GM13977 (cell line): ENCODE measurements at places on chromosomes 12 and 14.

GRCh38 chr14:104110491-104111209 is 25.1 kb downstream of the ASPG start:
- no peak for DNase-seq

GRCh38 chr14:89207925-89208328 is 209.1 kb downstream of the FOXN3 start:
- DNase-seq, result no peak

DNA sequence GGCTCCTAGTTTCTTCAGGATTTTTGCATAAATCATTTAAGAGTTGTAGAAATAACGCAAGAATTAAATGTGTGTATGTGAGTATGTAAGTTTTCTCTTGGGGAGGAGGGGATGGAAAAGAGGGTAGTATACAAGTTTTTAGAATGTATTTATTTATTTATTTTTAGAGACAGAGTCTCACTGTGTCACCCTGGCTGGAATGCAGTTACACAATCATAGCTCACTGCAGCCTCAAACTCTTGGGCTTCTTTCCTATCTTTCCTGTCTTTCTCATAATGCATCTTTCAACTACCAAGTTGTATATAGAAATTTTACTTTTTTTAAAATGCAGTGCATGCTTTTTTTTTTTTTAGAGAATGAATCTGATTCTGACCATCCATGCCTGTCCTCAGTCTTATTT is 269.0 kb upstream of the GARIN2 start:
- no peak for DNase-seq

DNA sequence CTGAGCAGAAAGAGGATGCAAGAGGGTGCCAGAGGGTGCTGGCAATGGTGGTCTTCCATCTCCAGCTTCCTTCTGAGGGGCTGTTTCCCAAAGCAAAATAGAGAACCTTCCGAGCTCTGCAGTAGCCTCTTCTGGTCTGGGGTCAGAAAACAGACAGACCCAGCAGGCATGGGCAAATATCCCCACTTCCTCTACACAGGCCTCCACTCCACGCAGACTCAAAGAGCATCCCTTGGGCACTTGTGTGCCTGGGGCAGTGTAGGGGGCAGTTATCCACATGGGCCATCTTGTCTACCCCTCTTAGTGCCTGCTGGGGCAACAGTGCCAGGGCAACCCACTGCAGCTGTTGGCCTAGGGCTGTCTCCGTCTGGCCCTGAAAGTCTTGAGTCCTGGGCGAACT is 231.9 kb downstream of the TTC8 start:
- DNase-seq, result no peak

DNA sequence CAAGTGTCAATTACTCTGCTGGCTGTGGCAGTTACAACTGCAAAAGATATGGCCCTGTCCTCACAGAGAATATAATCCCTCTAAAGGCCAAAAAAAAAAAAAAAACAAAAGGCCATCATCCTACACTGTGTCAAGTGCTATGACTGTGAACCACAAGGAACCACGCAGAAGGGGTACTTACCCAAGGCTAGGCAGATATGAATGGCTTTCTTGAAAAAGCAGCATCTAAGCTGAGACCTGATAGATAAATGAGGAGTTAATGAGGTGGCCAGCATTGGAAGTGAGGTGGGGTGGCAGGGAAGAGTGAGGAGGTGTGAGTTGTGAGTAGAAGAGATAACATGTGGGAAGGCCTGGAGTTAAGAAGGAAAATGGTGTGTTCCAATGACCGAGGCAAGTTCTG is 16.4 kb upstream of the IL22 start:
- no peak for DNase-seq

- no peak for DNase-seq
Observed at GRCh38 chr12:56894698-56895368, 39.4 kb downstream of the SDR9C7 start.

GRCh38 chr12:9405886-9406563 is 197.8 kb upstream of the PZP start:
- no peak for DNase-seq

DNA sequence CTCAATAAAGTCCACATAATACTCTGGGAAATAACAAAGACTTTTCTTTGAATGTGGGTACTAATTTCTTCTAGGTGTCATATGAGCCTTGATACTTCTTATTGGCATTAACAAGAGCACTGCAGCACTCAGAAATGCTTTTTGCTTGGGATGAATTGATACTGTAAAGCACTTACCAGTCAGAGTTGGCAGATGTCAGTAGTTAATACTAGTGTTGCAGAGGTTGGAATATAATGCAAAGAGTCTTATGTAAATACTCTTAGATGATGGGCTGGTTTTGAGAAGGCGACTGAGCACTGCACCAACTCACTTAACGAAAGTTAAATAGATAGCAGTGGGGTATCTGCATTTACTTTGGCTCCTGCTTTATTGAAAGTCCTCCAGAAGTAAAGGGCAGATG is 25.6 kb upstream of the MBIP start:
- no peak for DNase-seq

DNA sequence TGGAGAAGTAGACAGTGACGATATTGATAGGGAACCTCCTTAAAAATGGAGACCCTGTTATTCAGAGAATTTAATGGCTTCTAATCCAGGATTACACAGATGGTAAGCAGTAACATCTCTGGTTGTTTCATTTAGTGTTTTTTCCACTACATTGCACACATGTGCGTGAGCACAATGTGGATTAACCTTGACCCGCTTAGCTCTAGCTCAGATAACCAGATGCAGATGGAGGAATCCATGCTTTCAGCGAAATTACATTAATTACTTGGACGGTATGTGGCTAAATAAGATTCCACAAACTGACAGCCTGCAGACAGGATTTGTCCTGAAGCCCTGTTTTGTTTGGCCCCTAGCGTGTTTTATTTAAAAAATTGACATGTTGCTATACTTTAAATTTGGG is 378.4 kb downstream of the CCDC91 start:
- no peak for DNase-seq

DNA sequence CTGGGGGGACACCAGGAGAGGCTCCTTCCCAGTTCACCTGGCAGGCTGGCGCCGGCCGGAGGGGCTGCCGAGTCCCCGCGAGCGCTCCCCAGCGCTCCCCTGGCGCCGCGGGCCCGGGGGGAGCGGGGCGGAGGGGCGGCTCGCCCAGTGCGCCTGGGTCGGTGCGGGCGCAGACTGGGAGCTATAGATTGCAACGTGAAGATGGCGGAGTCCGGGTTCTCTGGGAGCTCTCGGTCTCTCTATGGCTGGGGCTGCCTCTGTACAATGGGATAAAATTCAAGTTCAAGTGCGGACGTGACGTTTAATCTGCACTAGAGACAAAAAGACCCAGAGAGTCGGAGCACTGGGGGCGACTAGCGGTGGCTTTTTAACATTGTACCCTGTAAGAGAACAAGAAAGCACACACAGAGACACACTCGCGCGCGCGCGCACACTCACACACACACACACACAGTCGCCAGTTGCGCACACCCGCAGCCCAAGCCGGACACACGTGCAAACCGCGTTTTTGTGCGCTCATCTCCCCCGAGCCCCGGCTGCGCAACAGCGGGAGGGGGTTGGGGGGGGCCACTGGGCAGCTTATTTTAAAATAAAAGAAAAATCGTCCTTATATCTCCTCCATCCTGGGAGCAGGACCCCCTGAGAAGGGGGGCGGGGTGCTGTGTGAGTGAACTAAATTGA is at the start of gene BCL11B:
TSS of gene BCL11B (minus strand) at position 247 of the 681 bp plus-strand sequence. CDS start 979 bp downstream, outside the sequence.
- peak; percentile 86 for DNase-seq

DNA sequence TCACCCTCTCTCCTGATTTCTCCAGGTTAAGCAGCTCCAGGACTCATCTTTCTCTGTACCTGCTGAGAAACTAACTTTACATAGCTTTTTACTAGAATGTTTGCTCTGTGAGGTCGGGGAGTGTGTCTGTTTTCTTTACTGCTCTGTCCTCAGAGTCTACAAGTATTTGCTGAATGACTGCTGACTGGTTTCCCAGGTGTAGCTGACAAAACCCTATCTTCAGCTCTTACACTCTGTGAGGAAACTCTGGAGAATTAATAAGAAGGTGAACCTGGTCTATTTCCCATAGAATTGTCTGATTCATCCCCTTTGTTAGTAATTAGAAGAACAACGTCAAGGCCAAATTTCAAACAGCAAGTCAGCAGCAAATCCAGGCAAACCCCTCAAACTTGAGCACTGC is 226.8 kb downstream of the ZFP36L1 start:
- DNase-seq, result no peak

DNA sequence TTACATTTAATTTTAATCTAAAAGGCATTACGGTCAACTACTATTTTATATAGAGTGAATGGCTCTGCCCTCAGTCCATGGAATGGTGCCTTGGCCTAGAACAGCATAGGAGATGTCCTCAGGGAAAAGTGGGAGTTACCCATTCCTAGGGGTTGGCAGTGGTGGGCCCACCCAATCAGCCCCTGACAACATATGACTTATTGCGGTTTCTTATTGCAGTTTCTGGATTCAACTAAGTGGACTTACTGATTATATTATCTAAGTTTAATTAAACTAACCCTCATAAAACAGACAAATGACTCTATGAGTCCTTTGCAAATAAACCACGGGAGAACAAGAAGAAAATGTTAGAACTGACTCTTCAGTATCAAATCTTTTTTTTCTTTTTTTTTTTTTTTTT is 2.3 kb upstream of the PPP2R5E start:
- no peak for DNase-seq

- no peak for DNase-seq
Observed at GRCh38 chr12:10361622-10362021, 28.2 kb downstream of the KLRK1 start.

DNA sequence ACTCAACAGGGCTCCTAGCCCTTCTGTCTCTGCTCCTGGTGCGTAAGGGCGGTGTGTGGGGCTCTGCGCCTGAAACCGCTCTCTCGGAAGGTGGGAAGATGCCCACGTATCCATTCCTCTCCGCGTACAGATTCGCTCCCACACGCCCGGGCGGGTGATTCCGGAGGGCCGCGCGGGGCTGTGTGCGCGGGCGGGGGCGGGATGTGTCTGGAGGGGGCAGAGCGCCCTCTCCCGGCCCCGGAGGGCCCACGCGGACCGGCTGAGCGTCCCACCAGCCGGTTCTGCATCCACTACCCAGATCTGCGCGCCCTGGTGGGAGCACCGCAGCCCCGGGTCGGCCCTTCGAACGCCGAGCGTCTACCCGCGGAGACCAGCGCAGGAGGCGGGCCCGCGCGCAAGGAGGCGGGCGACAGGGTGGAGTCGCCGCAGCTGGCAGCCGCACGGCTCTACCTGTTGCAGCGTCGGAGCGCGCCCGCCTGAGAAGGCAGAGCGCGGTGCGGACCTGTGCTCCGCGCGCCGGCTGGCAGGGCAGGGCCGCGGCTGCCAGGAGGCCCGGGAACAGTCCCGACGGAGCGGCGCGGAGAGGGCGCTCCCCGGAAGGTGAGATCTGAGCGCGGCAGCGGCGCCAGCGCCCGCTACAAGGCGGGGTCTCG is 1.4 kb upstream of the KCNK13 start:
- DNase-seq, result peak; percentile 88

DNA sequence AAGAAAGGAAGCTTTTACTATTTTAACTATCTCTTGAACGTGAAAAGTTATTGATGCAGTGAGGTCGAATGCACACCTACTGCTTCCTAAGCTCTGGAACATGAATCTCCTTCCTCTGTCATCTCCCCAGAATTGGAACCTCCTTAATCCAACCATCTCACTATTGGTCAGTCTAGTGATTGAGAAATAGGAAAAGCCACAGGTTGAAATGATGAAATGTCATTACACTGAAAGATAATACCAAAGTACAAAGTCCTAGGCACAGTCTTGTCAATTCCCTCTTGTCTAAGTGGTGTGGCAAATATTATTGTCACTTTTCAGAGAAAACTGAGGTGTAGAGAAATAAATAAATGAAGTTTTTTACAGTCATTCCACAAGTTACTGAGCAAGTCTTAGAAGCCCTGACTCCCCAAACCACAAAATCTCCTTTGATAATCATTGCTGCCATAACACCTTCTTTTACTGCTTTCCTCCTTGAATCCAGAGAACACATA is 19.5 kb upstream of the HIGD1C start:
- DNase-seq, result no peak

- DNase-seq, result no peak
Observed at GRCh38 chr12:125528281-125528680, 463.0 kb downstream of the AACS start.

GRCh38 chr12:131758016-131758739 is 47.3 kb downstream of the SFSWAP start:
- no peak for DNase-seq

GRCh38 chr12:48988030-48988649 is 10.0 kb downstream of the WNT1 start:
- DNase-seq, result peak; percentile 86

- no peak for DNase-seq
Observed at GRCh38 chr12:131720241-131720640, 9.4 kb downstream of the SFSWAP start.

DNA sequence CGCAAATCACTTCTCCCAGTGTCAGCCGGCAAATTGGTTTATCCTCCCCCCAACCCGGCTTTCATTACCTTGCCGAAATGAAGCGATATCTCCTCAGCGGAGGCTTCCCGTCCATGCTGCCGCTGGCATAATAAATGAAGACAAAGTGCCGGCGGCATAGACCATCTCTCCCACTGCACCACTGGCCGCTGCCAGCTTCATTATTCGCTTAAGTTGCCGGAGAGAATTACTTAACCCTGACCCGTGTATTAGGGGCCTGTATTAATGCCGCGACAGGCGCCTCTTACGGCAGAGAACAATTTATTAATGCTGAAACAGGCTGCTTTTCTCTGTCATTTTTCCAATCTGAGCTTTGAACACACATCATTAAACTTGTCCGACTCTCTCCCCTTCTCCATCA is 17.5 kb upstream of the GPATCH2L start:
- DNase-seq, result no peak

GRCh38 chr12:42104784-42105183 is 39.9 kb downstream of the GXYLT1 start:
- no peak for DNase-seq

DNA sequence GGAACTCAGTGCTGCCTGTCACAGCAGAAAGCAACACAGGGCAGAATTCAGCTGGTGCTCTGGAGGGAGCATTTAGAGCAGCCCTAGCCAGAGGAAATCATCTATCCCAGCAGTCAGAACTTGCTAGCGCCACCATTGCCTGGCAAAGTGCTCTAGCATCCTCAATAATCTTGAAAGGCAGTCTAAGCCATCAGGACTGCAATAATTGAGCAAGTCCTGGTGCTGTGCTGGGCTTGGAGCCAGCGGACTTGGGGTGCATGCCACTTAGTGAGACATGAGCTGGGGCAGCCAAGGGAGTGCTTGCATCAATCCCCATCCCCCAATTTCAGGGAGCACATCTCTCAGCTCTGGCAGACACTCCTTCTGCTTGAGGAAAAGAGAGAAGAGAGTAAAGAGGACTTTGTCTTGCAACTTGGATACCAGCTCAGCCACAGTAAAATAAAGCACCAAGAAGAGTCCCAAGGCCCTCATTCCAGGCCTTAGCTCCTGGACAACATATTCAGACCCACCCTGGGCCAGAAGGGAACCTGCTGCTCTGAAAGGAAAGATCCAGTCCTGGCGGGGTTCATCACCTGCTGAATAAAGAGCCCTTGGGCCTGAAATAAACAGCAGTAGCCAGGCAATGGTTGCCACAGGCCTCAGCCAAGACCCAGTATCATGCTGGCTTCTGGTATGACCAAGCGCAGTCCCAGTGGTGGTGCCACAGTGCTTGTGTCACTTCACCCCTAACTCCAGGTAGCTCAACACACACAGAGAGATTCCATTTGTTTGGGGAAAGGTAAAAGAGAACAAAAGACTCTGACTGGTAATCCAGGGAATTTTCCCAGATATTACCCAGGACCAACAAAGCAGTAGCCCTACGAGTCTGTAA is 44.5 kb upstream of the ZDHHC17 start:
- no peak for DNase-seq
